ENCODE measurements at places on chromosomes 2 and 18.

- peak; percentile 44 for DNase-seq
Observed at GRCh38 chr2:160042054-160042453, 20.4 kb downstream of the PLA2R1 start.

DNA sequence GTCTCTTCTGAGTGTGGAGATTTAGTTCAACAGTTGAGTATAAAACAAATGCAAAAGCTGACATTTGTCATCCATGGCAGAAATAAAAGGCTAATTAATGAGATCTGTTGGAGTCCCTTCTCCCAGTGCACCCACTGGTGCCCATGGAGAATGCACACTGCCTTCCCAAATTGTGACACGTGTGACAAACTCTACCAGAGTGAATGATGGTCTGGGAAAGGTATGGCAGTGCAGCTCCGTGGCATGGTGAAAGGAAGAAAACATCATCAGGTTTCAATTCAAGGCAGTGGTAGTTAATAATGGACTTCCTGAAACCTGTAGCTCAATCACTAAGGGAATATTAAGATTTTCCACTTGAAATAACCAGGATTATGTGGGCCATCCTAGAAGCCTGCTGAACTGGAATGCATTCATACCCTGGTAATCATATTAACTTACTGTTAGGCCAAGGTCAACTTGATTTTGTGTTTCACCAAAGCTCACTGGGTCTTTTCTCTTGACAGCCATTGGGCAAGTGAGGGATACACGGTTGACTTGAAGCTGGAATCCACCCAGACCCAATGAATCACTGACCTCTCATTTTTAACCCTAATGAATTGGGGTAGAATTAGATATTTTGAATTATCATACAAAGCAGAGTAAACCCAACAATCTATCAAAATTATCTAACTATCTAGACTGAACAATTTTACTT, 167.6 kb downstream of the AFF3 start:
- no peak for DNase-seq

DNA sequence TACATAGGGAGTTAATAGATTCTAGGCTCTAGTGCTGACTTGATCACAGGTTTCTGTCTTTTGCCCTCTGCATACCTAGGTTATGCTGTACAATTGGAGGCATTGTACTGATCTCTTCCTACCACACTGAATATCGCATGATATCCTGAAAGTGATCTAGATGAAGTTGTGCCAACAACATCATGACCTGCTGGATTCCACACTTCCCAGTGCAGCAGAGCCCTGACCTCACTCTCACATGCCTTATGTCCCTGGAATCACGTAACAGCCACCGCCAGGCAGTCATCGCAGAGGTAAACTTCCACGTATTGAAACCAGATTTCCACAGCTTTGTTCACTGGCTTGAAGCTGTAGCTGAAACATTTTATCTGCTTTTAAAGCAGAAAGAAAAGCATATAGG, 214.0 kb downstream of the ANKRD30B start:
- no peak for DNase-seq

GRCh38 chr2:61045999-61046398, 19.7 kb upstream of the SANBR start:
- no peak for DNase-seq

Data from stimulated activated CD4-positive, alpha-beta T cell treated with anti-CD3 and anti-CD28 coated beads, TNF-alpha, amount 100 ng/mL, for 48 hours (primary cell).